CD4-positive, alpha-beta T cell treated with Interleukin-6 for 4 hours (primary cell): ENCODE measurements at places on chromosomes 3 and 15.

- no peak for DNase-seq
These were observed 19.3 kb upstream of the TTBK2 start for GRCh38 chr15:42939841-42940240.

- no peak for DNase-seq
These were observed 328.5 kb upstream of the TLE3 start for GRCh38 chr15:70426096-70426821.

DNA sequence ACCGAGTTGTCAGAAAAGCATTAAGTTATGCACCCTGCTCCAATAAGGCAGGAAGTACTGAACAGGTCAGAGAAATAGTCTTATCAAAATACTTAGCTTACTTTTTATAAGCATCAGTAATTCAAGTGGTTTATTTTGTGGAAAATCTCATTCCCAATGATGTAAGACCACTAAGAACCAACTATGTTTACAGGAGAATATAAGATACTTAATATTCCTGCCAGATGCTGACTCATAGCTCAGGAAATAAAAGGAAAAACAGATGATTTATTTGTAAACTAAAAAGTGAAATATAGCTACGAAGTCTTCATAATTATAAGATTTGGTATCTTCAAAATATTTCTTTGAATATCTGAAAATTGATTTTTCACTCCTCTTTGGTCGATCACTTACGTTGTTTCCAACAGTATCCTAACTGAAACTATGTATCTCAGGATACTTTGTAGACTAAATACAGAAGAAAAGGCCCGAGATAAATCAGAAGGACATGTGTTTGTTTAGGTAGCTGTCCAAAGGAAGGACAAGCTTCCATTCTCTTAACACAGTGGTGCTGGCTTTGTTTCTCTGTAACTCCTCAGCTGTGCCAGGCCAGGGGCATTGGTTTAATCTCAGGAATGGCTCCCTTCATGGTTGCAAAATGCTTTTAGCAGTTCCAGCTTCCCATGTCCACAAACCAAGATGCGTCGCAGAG lies 295.8 kb downstream of the GBE1 start:
- DNase-seq, result no peak

GRCh38 chr3:101117980-101118379 lies 124.8 kb upstream of the ABI3BP start:
- no peak for DNase-seq

GRCh38 chr3:139982404-139982803 lies 47.4 kb downstream of the CLSTN2 start:
- DNase-seq, result no peak

GRCh38 chr3:42547401-42547945 lies 34.3 kb downstream of the SEC22C start:
- DNase-seq, result peak; percentile 78

GRCh38 chr3:152317956-152318355 lies 49.2 kb downstream of the MBNL1 start:
- no peak for DNase-seq

GRCh38 chr3:56800832-56801661 lies 702 bp downstream of the ARHGEF3 start:
- peak; percentile 38 for DNase-seq

DNA sequence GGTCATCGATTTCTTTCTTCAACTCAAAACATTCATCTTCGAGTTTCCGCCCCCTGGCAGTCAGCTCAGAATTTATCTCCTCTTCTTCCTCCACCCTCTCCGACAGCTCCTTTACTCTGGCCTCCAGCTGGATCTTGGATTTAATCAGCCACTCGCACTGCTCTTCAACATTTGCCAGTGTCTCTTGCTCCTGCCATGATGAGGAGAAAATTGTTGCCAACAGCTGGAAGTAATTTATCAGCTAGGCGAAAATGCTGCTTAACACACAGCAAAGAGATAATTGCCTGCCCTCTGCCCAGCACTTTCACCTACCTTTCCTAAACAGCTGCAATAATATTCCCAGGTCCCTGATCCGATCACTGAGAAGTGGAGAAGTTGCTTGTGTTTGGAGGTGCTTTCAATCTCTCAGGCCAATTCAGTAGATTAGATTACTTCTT lies 69.3 kb downstream of the MYH15 start:
- no peak for DNase-seq

- no peak for DNase-seq
These were observed 72.5 kb downstream of the WWTR1 start for GRCh38 chr3:149585401-149585726.

DNA sequence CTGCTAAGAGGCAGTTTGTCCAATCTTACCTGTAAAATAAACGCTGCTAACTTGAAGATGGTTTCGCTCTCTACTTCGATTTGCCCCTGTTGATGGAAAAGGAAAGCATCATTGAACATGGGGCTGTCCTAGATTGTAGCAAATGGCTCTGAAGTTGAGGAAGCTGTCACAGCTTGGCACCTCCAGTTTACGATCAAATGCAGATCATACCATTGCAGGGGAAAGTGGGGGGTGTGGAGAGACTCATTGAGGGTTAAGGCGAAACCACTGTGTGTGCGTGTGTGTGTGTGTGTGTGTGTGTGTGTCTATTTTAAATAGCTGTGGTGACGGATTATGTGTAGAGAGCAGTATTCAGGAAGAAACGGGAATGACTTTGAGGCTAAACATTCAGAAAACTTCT lies 127.6 kb upstream of the LMOD3 start:
- DNase-seq, result no peak

- no peak for DNase-seq
These were observed 109.4 kb upstream of the SMAD3 start for GRCh38 chr15:66955871-66956585.

GRCh38 chr3:23612296-23612891 lies 193.4 kb upstream of the UBE2E1 start:
- DNase-seq, result no peak

- DNase-seq, result no peak
These were observed 996.5 kb downstream of the TUSC7 start for GRCh38 chr3:117706037-117706436.

DNA sequence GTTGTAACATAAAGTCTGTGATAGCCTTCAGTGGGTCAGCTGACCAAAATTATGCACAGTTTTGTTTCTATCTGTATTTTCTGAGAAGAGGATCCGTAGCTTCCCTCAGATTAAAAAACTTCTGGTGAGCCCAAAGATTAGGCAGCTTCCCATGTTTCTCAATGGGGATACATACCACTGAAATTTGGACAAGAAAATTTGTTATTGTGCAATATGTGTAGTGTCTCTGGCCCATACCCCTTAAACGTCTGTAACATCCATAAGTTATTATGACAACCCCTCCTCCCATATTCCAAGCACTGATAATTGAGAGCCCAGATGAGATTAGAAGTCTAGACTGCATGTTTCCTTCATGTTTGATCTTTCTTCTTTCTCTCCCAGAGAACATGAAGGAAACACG lies 1.9 kb upstream of the MITF start:
- DNase-seq, result no peak

DNA sequence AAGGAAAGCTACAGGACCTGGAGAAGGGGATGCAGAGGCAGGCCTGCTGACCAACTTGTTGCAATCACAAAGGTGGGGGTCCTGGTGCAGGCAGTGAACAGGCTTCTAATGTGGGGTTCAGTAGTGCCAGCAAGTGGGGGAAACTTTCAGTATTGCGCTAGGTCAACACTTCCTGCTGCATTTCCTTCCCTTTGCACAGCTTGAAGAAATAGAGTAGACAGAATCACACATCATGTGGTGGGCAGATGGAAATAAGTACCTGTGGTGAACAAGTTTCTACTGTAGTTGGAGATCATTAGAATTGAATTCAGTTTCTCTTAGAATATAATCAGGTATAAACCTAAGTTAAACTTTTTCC lies 63.4 kb downstream of the RGMA start:
- no peak for DNase-seq

DNA sequence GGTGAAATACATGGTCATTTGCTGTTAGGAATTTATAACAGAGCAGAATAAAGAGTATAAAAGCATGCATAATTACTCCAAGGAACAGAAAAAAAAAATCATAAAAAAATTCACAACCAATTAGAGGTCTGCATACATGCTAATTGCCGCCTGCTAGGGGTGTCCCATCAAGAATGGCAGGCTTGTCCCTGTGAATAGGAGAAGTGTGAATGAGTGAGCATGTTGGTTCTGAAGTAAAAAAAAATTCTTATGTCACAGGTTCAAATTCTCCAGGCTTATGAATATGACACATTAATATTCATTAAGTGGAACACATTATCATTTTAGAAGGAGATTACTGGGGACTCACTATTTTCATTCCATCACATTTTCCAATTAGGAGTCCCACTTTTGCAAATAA lies 822.7 kb downstream of the NTRK3 start:
- DNase-seq, result no peak

DNA sequence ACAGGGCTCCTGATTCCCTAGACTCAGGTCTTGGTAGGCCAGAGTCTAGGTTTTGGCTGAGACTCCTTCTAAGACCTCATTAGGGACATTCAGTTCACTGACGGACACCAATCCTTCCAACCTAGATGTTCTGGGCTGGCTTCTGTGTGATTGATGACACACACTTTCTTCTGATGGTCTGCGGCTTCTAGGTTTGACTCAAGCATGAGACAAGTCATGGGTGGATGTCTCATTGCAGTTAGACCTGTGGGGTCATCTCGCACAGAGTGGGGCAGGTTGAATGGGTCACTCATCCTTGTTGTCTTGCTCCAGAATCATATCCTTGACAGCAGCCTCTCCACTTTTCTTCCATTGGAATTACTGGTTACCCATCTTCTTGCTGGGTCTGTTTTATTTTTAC lies 35.8 kb downstream of the ARNT2 start:
- DNase-seq, result no peak

DNA sequence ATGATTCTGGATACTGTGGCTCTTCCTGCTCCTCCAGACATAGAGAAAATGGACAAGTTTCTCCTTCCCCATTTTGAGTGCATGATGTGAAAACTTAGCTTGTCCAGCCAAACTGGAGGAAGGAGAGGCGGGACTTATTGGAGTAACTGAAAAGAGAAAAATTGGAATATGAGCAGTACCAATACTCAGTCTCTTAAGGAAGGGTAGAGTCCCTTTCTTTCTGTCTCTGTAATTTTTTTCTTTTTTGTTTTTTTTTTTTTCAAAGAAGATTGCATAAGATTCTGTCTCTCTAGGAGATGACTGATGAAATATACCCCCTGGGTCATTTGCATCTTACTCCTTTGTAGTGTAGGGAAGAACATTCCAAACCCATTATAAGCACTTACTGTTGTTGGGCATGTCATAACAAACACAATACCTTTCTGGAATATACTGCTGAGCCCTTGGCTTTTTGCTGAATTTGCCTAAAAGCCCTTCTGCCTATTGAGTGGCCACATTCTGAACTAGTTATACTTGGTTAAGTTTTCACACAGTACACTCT lies 498.1 kb upstream of the TPRG1 start:
- DNase-seq, result no peak

DNA sequence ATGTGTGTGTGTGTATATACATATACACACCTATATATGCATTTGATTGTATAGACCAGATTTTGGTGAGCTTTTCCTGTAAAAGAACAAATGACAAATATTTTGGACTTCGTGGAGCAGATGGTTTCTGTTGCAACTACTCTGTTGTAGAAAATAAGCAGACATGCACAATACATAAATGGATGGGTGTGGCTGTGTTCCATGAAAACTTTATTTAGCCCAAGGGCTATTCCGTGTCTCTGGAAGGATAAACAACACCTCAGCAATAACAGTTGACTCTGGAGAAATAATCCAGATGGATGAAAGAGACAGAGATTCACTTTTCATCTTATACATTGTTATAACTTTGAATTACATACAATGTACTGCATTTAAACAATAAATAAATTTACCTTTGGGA lies 441.4 kb downstream of the CNTN3 start:
- no peak for DNase-seq

DNA sequence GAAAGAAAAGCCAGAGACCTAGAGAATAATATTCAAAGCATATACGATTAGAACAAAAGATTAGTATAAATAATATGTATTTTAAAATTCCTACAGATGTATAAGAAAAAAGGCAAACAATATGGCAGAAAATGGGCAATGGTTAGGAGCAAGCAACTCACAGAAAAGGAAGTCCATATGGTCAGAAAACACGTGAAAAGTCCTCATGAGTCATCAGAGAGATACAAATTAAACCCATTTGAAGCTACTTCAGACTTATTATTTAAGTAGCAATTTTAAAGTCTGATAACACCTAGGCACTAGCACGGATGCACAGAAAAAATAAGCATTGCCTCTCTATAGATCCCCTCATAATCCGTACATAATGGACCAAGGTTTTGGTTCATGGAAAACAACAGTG lies 25.6 kb downstream of the SLC7A14 start:
- no peak for DNase-seq

- DNase-seq, result no peak
These were observed 841.6 kb upstream of the DPPA4 start for GRCh38 chr3:110178965-110179364.

GRCh38 chr3:152244517-152244888 lies 24.2 kb upstream of the MBNL1 start:
- DNase-seq, result no peak

GRCh38 chr3:113600418-113601182 lies 68.2 kb downstream of the SIDT1 start:
- DNase-seq, result no peak

DNA sequence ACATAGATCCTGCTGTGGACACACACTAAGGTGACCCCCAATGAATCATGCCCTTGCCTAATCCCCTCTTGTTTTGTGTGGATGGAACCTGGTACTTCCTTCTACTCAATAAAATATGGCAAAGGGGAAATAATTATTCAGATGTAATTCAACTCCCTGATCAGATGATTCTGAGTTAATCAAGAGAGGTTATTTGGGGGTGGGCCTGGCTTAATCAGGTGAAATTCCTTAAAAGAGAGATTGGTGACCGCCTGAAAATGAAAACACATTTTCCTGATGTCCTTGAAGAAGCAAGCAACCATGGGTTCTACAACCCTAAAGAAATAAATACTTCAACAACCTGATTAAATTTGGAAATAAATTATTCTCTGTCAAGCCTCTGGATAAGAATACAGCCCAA lies 8.3 kb upstream of the SLITRK3 start:
- no peak for DNase-seq

DNA sequence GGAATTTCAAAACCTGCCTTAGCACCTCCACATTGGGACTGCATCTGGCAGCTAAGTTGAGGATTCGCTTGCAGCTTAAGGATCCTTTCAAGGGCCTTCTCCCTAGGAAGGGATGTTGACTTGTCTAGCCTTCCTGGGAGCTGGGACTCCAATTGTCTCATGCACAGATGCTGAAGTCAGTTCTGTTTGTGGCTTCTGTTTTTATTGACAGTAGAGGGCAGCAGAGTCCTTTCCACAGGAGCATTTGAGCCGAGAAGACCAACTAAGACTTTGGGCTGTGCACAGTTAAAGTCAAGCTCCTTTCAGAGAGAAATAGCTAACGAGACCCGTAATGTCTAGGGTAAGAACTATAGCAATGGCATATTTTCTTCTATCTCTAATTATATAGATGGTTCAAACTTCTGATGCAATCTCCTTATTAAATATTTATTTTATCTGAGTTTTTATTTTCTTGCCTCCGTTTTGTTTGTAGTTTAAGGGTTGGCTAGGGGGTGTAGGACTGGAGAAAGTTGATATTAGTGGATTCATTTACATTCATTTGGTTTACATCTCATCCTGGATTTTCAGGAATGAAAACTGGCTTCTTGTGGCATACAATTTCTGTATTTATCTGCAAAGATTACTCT lies 59.7 kb upstream of the KBTBD8 start:
- peak; percentile 28 for DNase-seq
